Kidney (tissue), 22 donors: ENCODE measurements at places on chromosomes 6 and 20.

GRCh38 chr6:144171406-144171805 lies 21.1 kb downstream of the STX11 start:
- no peak overlapping the region for H3K27ac ChIP-seq
- H3K36me3 ChIP-seq = no peaks in the 10 kb centered on the region
- no peak for DNase-seq
- H3K27me3 ChIP-seq = no peaks in the 10 kb centered on the region

- no peak overlapping the region for H3K27ac ChIP-seq
- DNase-seq = no peak
- no peak overlapping the region for H3K4me3 ChIP-seq
- no peaks in the 10 kb centered on the region for H3K4me1 ChIP-seq
- no peaks in the 10 kb centered on the region for H3K36me3 ChIP-seq
- H3K27me3 ChIP-seq = no peaks in the 10 kb centered on the region
These were observed 142.8 kb downstream of the CLIC5 start for GRCh38 chr6:45872827-45873365.

- peak within 1 kb of the TSS; percentile 77 for H3K4me3 ChIP-seq
- H3K36me3 ChIP-seq = no peaks in the 10 kb centered on the region
- H3K27ac ChIP-seq = peak within 1 kb of the TSS; percentile 84
- H3K4me1 ChIP-seq = no peaks in the 10 kb centered on the region
- peak; percentile 85 for DNase-seq
These were observed at the start of gene TCF21 for GRCh38 chr6:133888929-133889556. Gene TCF21 (plus strand): TSS chr6:133889113. CDS start chr6:133889398, 285 bp downstream.

DNA sequence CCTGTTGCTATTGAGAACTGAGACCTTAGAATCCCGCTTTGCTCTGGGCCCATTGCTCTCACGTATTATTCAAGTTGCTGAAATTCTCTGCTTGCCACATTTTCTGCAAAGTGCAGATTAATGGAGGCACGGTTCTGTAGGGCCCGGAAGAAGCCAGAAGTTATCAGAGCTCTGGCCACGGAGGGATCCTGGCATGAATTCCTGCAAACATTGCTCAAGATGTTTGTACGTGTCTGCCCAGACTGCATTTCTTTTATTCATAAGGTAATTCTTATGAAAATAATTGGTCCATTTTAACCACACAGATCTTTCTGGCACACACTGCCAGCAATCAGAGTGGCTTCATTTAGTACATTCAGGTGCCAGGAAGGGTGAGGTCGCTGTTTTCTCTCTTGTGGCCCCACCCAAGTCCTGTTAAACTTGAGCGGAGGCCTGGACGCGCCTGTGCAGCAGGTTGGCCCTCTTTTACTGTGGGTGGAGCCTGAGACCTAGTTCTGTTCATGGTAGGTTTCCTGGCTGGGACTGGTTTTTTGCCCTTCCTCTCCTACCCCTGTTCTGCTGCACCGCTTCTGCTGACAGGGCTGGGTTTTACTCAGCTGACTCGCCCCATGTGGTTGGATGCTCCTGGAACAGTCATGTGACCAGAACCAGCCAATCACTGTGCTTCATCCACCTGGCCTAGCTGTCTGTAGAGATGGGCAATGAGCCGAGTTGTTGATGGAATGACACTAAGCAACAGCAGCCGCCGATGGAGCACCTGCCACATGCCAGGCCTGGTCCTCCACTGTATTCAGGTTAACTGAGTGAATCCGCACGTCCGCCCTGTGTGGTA lies 230.2 kb downstream of the CDH4 start:
- no peak overlapping the region for H3K4me3 ChIP-seq
- no peaks in the 10 kb centered on the region for H3K4me1 ChIP-seq
- no peaks in the 10 kb centered on the region for H3K27me3 ChIP-seq
- H3K36me3 ChIP-seq = no peaks in the 10 kb centered on the region
- DNase-seq = no peak

- no peak overlapping the region for H3K27ac ChIP-seq
- H3K4me3 ChIP-seq = no peak overlapping the region
- H3K4me1 ChIP-seq = no peaks in the 10 kb centered on the region
- DNase-seq = no peak
- H3K36me3 ChIP-seq = no peaks in the 10 kb centered on the region
These were observed 87.2 kb downstream of the DST start for GRCh38 chr6:56555438-56555872.

- no peaks in the 10 kb centered on the region for H3K4me1 ChIP-seq
- H3K4me3 ChIP-seq = no peak overlapping the region
- no peak overlapping the region for H3K27ac ChIP-seq
- H3K27me3 ChIP-seq = no peaks in the 10 kb centered on the region
These were observed 25.2 kb upstream of the SGK1 start for GRCh38 chr6:134343066-134343465.

DNA sequence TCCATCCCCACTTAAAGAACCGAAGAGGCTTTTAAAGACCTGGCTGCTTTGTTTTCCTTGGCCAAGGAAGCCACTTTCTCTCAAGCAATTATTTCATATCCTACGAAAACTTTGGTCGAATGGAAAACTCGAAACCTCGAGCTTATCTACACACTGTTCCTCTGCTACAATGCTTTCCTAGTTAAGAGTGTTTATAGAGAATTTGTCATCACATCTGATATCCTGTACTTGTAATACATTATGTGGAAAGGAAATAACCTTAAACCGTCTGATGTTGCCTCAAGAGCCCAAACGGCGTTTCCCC lies 28.1 kb downstream of the TFAP2B start:
- no peak for DNase-seq
- H3K4me1 ChIP-seq = no peaks in the 10 kb centered on the region
- H3K36me3 ChIP-seq = no peaks in the 10 kb centered on the region
- H3K27ac ChIP-seq = no peak overlapping the region
- H3K4me3 ChIP-seq = no peak overlapping the region
- peaks cover 81% of the 10 kb centered on the region for H3K27me3 ChIP-seq
